Stimulated activated CD4-positive, alpha-beta T cell treated with anti-CD3 and anti-CD28 coated beads, Interleukin-2, amount 100 ng/mL, for 24 hours (primary cell): ENCODE measurements at places on chromosomes 2 and 18.

- DNase-seq, result no peak
Observed at GRCh38 chr2:46711156-46711555, 204.4 kb downstream of the MCFD2 start.

GRCh38 chr18:37429791-37430190, 135.8 kb downstream of the CELF4 start:
- no peak for DNase-seq

GRCh38 chr18:68220458-68220857, 494.4 kb downstream of the TMX3 start:
- DNase-seq, result no peak

- DNase-seq, result peak; percentile 8
Observed at GRCh38 chr2:9554921-9555296, 721 bp downstream of the ADAM17 start.

DNA sequence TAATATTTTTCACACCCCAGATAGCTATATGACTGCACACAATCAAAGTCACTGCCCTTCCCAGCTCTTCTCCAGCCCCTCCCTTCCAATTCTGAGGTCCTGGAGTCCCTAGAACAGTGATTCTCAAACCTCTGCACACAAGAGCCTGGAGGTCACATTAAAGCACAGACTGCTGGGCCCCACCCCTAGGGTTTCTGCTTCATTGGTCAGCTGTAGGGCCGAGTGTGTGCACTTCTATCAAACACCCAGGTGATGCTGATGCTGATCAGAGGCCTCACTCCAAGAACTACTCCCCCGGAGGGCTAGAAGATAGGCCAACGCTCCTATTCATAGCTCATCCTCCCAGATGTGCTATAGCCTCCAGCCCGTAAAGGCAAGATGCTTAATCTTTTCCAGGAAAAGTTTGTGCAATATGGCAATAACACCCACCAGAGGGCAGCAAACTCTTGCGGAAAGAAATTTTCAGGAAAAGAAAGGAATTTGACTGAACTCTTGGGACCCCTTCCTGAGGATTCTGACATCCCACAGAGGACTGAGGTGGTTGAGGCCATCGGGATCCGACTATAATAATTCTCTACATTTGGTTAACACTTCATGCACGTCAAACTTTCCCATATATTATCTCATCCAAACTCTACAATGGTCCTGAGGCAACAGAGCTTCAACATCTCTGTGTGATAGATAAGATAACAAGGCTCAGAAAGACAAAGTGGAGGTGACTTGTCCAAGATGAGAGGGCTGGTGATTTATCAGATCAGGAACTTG, 194.2 kb upstream of the PKDCC start:
- DNase-seq, result peak; percentile 8

DNA sequence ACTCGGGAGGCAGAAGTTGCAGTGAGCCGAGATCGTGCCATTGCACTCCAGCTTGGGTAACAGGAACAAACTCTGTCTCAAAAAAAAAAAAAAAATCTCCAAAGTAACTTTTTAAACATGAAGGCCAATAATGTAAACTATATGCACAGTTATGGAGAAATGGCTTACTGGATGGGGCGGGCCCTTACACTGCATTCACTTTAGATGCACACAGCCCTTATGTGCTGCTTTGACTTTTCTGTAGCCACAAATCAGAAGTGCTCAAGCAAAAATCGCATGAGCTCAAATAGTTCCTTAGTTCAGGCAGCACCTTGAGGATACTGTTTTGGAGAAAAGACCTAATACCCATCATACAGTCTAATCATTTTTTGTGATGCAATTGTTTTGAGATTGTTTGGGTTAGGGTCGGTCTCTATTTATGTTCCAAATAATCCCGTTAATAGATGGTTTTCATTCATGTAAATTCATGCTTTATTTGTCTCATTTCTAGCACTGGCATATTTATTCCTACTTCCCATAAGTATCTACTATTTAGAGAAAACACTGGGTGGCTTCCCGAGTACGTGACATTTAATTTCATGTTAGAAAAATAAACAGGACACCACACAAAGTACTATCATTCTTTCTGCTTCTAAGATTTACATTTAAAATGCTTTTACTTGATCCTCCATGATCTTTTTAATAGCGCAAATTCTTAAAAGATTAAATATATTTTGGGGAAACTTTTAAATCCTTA, 34.7 kb downstream of the RBMS1 start:
- no peak for DNase-seq

DNA sequence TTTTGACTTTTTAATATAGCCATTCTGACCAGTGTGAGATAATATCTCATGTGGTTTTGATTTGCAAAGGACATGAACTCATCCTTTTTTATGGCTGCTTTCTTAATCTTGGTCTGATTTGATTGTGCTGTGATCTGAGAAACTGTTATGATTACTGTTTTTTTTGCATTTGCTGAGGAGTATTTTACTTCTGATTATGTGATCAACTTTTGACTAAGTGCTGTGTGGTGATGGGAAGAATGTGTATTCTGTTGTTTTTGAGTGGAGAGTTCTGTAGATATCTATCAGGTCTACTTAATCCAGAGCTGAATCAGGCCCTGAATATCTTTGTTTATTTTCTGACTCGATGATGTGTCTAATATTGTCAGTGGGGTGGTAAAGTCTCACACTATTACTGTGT, 16.8 kb downstream of the SP140L start:
- no peak for DNase-seq

DNA sequence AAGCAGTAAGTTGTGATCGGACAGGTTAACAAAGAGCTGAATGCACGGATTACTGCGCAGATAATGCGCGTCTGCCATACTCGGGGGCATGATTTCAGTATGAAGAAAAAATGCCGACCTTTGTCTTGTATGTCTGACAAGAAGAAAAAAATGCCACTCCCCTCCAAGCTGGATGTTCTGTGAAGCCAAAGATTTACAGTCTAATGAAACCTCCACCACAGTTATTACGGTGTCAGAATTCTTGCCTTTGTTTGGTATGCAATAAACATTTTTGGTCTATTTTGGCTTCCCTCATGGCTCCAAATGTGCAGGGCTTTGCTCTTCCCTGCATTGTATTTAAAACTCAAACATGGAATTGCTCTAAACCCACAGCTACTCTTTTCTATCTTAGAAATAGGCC, 72.2 kb upstream of the THUMPD2 start:
- DNase-seq, result no peak

DNA sequence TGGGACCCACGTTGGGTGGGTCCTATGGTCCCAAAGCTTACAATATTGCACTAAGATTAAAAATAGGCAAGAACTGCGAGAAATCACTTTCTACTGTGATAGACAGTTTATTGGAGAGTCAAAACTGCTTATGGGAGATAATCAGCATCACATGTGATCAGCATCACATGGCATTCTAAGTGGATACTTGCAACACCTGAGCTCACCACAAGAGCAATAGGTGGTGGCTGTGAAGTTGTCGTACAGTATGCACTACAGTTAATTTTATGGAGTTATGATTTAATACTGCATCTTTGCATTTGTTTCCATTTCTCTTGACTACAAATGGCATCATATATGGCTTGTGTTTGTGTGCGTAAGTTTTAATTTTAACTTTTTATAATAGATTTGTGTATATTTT, 11.6 kb downstream of the PNO1 start:
- DNase-seq, result no peak

- DNase-seq, result no peak
Observed at GRCh38 chr2:57899898-57900297, 146.7 kb upstream of the VRK2 start.

- DNase-seq, result peak; percentile 7
Observed at GRCh38 chr18:59142274-59142673, 2.6 kb downstream of the SEC11C start.

GRCh38 chr2:120421126-120421829, 75.3 kb downstream of the INHBB start:
- no peak for DNase-seq

- no peak for DNase-seq
Observed at GRCh38 chr2:219058541-219059374, 2.0 kb downstream of the IHH start.

DNA sequence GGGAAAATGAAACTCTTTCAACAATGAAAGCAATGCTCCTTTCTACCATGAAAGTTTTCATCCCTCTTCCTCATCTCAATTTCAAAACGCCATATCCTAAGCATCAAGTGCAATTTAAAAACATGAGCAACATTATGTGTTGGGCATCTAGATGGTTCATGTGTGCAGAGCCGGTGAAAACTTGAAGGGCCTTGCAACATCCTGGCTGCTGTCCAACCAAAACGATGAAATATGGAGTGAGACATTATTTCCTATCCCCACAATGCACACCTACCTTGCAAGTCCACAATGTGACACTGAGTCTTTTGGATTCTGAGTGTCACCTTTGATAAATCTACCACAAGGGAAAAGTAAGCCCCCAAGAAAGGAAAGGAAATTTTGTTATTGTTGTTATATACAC, 110.0 kb downstream of the NCKAP5 start:
- DNase-seq, result no peak

GRCh38 chr2:233832414-233832813, 21.9 kb downstream of the HJURP start:
- DNase-seq, result no peak

DNA sequence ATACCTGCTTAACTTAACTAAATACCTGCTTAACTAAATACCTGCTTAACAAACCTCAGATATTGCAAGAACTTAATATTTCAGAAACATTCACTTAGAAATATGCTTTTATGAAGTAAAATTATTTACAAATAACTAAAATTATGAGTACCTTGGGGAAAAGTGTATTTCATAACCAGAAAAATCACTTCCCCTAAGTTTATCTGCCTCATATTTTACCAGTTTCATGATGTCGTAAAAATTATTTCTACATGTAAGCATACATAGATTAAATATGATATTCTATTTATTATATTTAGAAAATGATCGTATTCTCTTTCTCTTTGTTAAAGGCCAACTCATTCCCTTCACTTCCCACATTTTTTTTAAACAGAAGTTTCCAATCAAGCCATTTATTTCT, 41.5 kb upstream of the DSC1 start:
- DNase-seq, result no peak

- no peak for DNase-seq
Observed at GRCh38 chr18:36724591-36725001, 104.2 kb downstream of the TPGS2 start.

DNA sequence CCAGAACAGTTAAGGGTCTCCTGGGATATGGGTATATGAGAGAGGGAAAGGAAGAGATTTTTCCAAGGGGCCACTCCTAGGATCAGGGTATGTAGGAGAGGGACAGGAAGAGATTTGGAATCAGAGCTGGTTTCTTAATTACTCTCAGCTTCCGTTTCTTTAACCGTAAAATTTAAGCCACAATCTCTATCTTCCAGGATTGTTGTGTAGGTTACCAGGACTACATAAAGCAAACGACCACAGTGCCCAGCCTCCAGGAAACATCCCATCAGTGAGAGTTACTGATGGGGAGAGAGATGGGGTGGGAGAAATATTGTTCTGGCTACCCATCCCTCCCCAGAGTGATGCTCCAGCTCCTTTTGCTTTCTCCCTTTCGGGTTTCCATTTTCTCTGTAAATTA, 114.6 kb upstream of the THUMPD2 start:
- DNase-seq, result no peak

DNA sequence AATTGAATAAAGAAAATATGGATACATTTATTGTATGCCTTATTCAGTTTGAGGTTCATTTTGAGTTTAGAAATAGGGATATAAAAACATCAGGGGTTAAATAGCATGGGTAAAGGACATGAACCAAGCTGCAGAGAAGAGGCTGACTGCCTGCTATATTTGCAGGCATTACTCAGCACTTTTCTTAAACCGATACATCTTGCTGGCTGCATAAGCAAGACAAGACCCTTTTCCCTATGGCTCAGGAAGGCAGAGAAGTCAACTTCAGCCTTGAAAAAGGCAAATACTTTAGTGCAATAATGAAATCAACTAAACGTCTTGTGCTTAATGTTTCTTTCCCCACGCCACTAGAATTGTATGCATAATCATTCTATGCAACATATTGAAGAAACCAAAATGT, 36.4 kb downstream of the SCN1A start:
- no peak for DNase-seq

- no peak for DNase-seq
Observed at GRCh38 chr2:53098696-53099078, 668.9 kb upstream of the CHAC2 start.

GRCh38 chr2:8670580-8670979, 11.3 kb upstream of the ID2 start:
- peak; percentile 7 for DNase-seq

GRCh38 chr2:45278365-45279078, 269.3 kb upstream of the SIX2 start:
- no peak for DNase-seq

- peak; percentile 75 for DNase-seq
Observed at GRCh38 chr2:239548451-239548871, 147.6 kb upstream of the HDAC4 start.

DNA sequence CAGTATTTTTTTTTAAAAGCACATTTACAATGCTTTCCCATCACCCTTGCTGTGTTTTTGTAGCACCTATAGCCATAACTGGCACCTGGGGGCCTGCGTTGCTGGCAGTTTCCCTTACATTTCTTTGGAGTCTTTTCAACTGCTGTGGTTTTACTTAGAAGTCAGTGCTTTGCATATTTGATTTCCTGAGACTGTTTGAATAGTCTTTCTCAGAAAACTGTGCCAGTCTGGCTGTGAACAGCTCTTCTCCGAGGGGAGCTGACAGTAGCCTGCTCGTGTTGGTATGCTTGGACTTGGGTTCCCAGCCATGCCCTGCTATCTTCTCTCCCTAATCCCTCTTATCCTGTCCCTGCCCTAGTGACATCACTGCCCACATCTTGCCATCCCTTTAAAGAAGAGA, 81.5 kb downstream of the DPP4 start:
- DNase-seq, result peak; percentile 44

DNA sequence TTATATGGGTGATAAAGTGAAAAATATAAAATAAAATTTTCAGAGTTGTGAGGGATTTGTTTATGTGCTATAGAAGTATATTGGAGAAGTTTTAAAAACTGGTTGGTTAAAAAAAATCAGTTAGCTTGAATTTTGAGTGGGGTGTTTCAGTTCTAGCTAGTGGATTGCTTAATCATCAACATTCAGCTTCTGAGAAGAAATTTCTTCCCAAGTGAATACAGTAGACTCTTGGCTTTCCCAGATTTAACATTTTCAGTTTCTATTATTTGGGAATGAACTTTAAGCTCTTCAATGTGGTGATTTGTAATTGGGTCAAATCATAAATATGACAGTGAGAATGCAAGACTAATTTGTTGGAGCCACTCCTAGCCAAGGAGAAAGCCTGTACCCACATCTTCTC, 120.8 kb downstream of the PLCL1 start:
- DNase-seq, result no peak

- no peak for DNase-seq
Observed at GRCh38 chr2:25790074-25790790, 88.1 kb downstream of the ASXL2 start.
